ENCODE measurements at places on chromosomes 1 and 21.

GRCh38 chr1:177960939-177961622, 8.8 kb downstream of the SEC16B start:
- no peak for DNase-seq

GRCh38 chr1:236253918-236254637, 27.7 kb downstream of the ERO1B start:
- DNase-seq: no peak

GRCh38 chr1:182185842-182186756, 124.6 kb upstream of the ZNF648 start:
- no peak for DNase-seq

DNA sequence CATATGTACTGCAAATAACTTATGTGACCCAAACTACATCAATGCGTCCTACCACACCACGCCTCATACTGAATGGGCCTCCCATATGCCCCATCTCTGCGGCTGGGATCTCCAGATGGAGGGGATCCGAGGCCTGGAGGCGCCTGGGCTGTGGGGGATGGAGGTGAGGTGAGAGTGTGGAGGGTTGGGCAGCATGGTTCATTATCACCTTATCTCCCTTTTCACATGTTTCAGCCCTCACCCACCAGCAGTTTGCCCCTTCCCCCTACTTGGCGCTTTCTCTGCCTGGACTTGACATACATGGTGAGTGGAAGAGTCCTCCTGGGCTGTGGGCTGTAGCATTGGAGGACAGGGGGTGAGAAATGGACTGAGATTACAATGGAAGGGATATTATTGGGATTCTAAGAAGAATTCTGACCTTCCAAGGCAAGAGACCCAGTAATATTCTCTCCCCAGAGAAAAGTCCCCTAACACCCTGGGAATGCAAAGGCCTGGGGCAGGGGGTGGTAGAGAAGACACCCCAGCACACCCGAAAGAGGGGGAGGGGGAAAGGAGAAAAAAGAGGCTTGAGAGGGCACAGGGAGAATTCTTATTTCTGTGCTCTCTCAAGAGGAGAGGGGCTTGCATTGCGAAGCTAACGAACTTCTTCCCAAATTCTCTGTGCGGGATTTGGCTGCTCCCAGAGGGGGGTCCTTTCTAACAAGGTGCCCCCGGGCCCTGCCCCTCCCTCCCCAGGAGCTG, 61.4 kb downstream of the MEF2D start:
- no peak for DNase-seq

GRCh38 chr1:111483876-111484275, 10.1 kb downstream of the C1orf162 start:
- no peak for DNase-seq

Measured in GM20000 (cell line).